ENCODE measurements at places on chromosomes 11 and 22. TPM values are rescaled to one million over a fixed set of nuclear protein-coding genes. Genes with fewer than 3 reads are reported as not detected.

GRCh38 chr11:94553938-94554337 is 10.2 kb downstream of the FUT4 start:
- DNase-seq: peak; percentile 27

GRCh38 chr11:105000797-105001196 is 22.2 kb downstream of the CASP5 start:
- no peak for DNase-seq

GRCh38 chr11:44601471-44602370 is 36.3 kb downstream of the CD82 start:
- DNase-seq: no peak

- no peak for DNase-seq
Measured at GRCh38 chr11:26964339-26964738, 29.6 kb upstream of the FIBIN start.

DNA sequence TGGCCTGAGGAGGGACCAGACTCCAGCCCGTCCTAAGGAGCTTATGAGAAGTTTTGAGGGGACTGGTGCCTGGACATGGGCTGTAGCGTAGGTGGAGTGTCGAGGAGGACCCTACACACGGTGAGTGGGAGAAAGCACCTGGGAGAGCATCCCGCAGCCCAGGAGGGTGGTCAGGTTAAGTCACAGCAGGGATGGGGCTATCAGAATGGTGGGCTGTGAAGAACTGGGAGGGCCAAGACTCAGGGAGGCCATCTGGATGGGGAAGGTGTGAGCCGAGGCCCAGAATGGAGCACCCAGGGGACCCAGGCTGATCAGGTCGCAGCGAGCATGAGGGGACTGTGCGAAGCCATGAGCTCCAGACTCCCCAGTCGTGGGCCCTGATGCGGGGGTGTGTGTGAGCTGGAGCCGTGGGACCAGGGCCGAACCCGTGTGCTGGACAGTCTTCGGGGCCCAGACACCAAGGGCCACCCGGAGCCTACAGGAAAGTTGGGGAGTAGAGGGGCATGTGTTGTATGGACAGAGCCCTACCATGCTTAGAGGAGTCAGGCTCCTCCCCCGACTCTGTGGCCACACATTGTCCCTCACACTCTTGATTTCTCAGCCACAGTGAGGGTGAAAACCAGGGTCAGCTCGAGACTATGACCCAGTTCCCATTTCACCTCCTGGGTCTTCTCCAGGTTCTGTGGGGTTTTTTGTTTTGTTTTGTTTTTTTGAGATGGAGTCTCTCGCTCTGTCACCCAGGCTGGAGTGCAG is 54.3 kb downstream of the BCR start:
- DNase-seq: no peak

- peak; percentile 26 for DNase-seq
Measured at GRCh38 chr22:27111796-27112672, 454.6 kb downstream of the MIAT start.

DNA sequence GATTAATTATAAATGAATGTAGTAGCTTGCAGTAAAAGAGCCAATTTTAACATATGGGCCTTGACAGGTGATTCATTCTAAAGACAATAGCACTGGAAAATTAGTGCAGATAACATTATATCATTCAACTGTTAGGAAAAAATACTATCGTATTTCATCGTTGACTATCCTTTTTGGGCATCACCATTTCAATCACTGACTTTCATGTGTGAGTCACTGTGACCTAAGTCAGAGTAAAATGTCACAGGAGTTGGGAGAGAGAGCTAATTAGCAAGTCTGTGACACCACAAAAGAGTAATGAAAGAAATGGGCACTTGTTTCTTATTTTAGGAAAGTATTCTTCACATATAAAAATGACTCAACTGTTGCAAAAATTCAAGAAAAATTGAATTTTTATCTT is 253.8 kb upstream of the CNTN5 start:
- DNase-seq: no peak

- DNase-seq: no peak
Measured at GRCh38 chr11:92744929-92745585, 224.4 kb upstream of the MTNR1B start.

GRCh38 chr11:112042161-112042960 is 17.2 kb downstream of the DLAT start:
- DNase-seq: peak; percentile 11

- DNase-seq: peak; percentile 58
Measured at GRCh38 chr11:69640260-69640994, 529 bp upstream of the CCND1 start.

DNA sequence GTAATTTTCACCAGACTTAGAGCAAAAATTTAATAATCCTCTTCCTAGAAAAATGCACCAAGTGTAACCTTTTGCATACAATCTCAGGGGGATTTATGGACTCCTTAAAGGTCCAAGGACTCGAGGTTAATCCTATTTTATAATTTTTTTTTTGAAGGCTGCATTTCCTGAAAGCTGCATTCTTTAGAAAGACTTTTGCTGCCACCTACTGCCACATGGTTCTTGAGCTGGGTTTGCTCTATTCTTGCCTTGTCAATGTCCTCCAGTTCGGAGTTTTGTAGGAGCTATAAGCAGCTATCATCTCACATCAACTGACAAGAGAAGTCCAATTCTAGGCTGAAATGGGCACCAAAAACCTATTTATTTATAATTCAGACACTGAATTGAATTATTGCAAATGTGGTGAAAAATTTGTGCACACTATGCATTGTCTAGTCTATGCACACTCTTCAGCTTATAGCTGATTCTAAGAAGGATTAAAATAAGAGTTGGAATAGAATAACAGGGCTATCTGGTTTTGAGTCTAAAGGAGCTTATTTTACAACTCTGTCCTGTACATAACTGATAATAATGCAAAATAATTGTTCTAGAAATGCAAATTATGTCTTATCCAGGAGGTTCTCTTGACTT is 31.3 kb downstream of the TRAF6 start:
- peak; percentile 51 for DNase-seq

DNA sequence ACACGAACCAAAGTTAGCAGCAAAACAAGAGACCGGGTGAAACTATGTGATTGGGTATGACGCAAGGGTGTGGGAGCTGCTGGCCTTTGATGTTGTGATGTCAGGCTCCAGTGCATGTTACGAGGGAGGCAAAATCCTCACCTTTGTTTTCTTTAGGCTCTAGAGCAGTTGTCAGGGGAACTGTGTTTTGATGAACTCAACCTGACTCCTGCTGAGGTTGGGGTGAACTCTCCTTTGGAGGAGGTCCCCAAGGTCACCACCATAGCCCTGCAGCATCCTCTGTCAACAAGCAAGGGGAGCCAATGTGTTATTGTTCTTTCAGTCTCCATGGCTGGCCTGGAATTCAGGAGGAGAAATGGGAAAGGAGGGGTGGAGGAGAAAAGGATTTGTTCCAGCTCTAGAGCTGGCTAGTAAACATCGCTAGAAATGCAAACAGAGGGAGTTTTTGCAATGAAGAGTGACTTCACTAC is 33.8 kb downstream of the RASSF10 start:
- DNase-seq: no peak

DNA sequence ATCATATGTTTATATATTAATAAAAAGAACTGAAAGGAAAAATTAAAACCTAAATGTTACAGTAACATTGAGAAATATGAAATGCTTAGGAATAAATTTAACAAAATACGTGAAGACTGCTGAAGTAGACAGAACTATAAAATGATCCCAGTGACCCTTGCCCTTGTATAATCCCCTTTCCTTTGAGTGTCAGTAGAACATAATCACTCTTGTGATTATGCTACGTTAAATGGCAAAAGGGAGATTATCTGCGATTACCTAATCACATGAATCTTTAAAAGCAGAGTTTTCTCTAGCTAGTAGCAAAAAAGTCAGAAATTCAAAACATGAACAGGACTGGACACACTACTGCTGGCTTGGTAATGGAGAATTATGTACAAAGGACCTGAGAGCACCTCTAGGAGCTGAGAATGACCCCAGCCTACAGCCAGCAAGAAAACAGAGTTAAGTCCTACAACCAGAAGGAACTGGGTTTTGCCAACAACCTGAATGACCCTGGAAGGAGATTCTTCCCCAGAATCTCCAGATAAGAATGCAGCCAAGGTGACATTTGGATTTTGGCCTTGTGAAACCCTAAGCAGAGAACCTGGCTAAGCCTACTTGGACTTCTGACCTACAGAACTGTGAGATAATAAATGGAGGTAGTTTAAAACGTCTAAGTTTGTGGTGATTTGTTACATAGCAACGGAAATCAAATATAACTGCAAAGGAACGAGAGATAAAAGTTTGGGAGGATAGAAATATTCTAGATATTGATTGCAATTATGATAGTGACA is 157.2 kb downstream of the ATG16L2 start:
- DNase-seq: no peak

- DNase-seq: no peak
Measured at GRCh38 chr22:47775686-47776085, 1013.2 kb downstream of the TBC1D22A start.

DNA sequence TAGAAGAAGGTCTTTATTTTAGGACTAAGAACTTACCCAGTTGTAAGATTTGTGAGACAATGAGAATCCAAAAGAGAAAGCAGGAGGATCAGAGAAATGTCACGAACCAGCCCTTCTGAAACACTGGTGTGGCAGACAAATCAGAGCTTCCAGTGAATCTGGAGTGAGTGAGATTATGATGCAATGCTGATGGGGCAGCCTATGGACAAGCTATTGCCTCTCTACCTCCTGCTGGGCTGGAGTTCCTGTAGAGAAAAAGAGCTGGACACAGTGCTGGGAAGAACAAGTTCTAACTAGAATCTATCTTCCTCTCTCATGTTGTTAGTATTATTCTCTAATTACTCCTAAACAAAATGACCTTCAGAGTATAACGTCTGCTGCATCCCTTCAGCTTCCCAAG is 12.0 kb upstream of the ANO3 start:
- no peak for DNase-seq

DNA sequence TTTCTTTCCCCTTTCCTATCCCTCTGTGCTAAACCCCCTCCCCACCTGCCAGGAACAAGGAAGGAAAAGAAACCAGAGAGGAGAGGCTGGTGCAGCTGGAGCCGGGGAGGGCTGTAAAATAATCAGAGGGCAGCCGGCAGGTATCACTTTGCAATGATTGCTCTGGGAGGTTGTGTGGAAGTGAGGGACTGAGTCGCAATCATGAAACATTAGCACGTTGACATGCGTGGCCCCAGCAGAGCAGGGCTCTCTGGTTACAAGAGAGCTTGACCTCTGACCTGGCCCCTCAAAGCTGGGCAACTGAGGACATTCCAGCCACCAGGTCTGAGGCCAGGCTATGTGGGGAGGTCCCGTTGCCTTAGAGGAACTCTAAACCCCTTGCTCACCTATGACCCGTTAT is 170.8 kb upstream of the BDNF start:
- no peak for DNase-seq

GRCh38 chr22:46373921-46374662 is 38.6 kb downstream of the TRMU start:
- DNase-seq: no peak

DNA sequence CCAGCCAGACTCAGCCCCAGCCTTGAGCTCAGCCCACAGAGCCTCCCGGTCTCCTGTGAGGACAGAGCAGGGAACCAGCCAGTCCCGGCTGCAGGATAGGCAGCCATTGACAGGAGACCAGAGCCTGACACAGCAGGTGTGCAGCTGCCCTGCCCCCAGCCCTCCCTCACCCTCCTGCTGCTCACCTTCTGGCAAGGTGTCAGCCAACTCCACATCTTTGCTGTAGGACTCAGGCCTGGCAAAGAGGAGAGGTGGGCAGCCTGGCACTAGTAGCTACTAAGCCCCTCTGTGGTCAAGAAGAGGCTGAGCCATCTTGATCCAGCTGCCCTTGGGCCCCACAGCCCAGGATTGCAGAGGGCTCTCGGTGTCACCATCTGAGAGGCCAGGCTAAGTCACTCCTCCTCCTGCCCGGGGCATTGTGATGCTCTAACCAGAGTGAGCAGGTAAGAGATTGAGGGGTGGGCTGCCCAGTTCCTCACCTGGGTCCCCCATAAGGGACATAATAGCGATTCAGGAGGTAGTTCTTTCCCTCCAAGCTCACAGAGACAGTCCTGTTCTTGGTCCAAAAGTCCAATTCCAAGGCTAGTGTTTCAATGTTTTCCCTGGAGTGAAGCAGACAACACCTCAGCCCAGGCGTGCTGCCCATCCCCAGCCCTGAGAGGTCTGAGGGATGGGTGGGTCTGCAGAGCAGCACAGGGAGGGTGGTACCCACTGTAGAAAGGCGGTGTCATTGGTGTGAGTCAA is 18.6 kb downstream of the TREH start:
- DNase-seq: no peak

DNA sequence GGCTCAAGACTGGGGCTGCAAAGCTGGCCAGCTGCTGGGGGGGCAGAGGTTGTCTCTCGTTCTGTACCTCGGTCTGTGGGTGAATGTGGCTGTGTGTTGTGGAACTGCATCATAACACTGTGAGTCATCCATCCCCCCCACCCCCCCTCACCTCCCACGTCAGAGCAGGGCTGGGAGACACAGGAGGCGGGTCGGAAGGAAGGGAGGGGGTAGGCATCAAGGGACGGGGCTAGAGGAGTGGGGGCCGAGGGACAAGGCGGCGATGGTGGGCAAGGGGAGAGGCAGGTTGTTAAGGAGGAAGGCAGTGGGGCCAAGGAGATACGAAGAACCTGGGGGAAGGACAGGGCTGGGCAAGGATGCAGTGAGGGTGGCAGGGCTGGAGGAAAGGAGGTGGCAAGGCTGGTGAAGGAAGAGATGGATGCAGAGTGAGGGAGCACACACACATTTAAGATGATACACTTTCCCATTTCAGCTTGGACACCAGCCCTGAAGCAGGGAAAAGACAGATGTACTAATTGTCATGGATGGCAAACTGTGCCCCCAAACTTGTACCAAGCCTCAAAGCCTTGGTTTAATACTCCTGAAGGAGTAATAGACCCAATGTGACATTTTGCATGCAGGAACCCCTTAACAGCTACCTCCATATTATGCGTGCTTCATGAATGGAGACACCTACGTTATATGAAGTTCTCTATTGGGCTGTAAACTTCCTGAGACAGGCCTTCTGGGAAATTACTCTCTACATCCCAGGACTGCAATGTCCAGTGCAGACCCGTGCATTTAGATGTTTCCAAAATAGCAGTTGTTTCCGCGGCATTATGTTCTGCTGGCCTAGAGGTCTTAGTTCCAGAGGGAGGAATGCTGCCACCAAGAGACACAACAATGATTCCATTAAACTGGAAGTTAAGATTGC is at the start of gene YPEL4:
Gene YPEL4, minus strand, starts transcription at position 87 of the 913 bp plus-strand sequence. CDS start 2,805 bp downstream, outside the sequence.
- DNase-seq: peak; percentile 73

- DNase-seq: no peak
Measured at GRCh38 chr11:76510060-76511047, 65.5 kb downstream of the EMSY start.

GRCh38 chr22:35334004-35334403 is 34.3 kb downstream of the TOM1 start:
- DNase-seq: no peak

GRCh38 chr11:45945397-45945999 is 23.0 kb downstream of the LARGE2 start:
- no peak for DNase-seq

GRCh38 chr11:34650528-34650927 is 29.6 kb downstream of the EHF start:
- no peak for DNase-seq

GRCh38 chr22:45578524-45579147 is 76.0 kb downstream of the FBLN1 start:
- no peak for DNase-seq

Gene SYT9
- total RNA-seq: not detected

Gene TTC38
- 38.0 TPM for total RNA-seq

Gene SYT7
- total RNA-seq: 1.6 TPM

Gene RBMXL2
- total RNA-seq: not detected

Gene PRG3
- total RNA-seq: not detected
